ENCODE measurements at places on chromosomes 12 and 14.

- no peak for DNase-seq
Measured at GRCh38 chr14:99602054-99602787, 1.8 kb downstream of the CCDC85C start.

DNA sequence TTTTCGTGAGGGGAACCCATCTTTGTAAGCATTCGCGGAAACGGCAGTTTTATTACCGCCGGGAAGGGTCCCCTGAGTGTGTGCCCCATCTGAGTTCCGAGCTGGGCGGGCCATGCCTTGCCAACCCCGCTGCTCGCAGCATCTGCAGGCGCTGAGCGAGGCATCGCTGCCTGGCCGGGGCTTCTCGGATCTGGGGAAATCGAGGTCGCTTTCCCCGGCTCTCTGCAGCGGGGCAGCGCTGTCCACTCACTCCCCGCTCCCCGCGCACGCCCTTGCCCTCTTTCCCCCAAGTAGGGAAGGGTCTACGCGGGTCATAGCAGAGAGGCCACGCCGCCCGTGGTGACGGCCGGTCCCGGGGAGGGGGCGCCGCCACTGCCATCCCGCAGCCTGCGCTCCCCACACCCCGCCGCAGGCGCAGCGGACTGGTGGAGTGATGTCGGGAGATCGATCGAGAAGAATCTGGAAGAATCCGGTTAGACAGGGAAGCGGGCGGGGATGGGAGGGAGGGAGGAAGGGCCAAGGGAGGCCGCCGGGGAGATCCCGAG is 507 bp upstream of the FKBP4 start:
- no peak for DNase-seq

DNA sequence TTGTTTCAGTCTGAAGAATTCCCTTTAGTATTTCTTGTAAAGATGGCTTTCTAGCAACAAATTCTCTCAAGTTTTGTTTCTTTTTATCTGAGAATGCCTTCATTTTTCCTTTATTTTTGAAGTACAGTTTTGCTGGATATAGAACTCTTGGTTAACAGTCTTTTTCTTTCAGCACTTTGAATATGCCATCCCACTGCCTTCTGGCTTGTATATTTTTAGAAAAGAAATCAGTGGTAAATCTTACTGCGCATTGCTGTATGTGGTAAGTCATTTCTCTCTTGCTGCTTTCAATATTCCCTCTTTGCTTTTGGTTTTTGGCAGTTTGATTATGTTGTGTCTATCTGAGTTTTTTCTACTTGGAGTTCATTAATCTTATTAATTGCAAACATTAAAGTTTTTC is 16.8 kb upstream of the PPM1A start:
- no peak for DNase-seq

GRCh38 chr14:69999261-69999674 is 120.1 kb downstream of the SMOC1 start:
- DNase-seq, result peak; percentile 53

DNA sequence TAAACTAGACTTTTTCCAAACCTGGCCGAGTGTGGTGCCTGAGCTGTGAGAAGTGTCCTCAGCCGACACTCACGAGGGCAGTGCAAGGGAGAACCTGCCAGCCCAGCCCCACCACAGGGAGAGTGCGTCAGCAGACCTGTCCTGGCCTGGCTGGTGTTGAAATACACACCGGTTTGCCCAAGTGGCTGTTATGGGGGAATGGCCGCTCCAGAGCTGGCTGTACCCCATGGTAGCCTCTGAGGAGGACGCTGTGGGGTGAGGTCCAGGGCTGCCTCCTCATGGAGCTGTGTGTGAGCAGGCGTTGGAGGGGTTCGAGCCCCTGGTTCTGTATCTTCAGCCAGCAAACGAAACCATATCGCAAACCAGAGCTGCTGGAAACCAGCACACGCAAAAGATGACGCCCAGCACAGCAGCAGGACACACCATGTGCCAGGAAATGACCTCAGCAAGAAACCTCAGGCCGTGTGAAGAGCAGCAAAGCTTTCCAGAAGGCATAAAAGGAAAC is 9.4 kb downstream of the ANKRD9 start:
- peak; percentile 96 for DNase-seq

GRCh38 chr12:100857971-100858370 is 63.4 kb downstream of the ANO4 start:
- DNase-seq, result no peak

GRCh38 chr12:80154261-80154660 is 54.9 kb downstream of the OTOGL start:
- peak; percentile 33 for DNase-seq

DNA sequence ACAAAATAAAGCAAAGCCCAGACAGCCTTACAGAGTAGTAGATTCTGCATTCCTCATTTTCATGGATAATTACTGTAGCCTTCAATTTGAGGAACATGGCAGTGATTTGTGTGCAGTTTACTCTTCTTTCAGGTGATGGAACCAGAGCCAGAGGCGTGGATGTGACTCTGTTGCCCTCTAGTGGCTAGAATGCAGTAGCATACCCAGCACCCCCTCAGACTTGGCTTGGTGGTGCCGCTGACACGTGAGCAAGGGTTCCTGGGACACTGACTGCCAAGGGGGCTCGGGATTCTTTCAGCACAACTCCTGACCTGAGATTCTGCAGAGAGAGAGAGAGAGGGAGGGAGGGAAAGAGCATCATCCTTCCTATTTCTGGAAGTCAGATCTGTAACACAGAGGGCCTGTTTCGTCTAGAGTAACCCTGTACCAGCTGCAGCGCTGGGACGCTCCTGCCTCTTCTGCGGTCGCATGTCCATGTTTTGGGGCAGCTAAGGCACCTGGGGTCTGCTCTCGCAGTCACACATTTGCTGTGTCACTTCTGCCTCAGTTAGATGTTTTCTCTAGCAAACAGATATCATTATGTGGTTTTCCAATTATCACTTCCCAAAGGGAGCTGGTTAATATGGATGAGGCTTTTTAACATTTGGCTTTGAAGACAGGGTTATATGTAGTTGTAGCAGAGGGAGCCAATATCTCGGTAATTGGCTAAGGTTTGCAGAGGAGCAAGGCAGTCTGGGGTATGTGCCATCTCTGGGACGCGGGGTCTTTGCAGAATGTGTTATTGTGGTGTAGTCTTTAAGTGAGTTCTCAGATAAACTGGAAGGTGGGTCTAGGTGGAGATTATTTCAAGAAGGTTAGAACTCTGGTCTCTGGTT is 428.1 kb downstream of the NRXN3 start:
- DNase-seq, result peak; percentile 69
